Coronary artery (tissue), 2 donors: ENCODE measurements at places on chromosomes 1 and 21.

- DNase-seq: no peak
Observed at GRCh38 chr1:177216587-177217202, 45.9 kb downstream of the BRINP2 start.

DNA sequence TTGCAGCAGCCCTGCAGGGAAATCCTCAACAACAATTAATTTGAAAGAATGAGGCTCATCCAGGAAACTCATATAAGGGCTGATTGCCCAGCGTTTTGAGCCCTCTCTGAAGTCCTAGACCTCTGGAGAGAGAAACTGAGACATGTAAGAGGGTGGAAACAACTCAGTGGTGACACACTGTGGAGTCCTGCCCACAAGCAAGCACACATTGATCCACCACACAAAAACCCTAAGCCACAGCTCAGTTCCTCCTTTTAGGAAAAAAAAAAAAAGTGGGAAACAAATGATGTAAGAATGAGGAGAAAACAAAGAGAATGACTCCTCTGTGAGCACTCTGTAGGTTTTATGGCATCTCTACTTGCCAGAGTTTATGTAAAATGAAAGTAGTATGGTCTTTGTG is 22.9 kb upstream of the PLA2G5 start:
- no peak for DNase-seq

- DNase-seq: no peak
Observed at GRCh38 chr1:37310064-37310463, 164.3 kb upstream of the ZC3H12A start.

DNA sequence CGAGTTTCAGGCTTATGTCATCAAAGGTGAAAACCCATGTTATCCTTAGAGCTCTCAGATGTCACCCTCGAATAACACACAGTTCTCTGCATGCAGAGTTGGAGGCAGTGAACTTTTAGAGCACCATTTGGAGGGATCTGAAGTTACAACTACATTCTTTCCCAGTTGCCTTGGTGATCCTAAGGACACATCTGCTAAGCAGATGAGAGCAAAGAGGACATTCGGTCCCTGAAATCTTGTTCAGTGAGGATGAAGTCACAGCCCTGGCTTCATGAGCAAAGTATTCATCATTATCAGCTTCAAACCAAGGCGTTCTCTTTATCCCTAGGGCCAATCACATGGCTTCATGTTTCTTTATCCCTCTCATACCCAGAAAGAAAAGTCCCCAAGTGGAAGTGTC is 23.1 kb upstream of the MCOLN2 start:
- DNase-seq: no peak

DNA sequence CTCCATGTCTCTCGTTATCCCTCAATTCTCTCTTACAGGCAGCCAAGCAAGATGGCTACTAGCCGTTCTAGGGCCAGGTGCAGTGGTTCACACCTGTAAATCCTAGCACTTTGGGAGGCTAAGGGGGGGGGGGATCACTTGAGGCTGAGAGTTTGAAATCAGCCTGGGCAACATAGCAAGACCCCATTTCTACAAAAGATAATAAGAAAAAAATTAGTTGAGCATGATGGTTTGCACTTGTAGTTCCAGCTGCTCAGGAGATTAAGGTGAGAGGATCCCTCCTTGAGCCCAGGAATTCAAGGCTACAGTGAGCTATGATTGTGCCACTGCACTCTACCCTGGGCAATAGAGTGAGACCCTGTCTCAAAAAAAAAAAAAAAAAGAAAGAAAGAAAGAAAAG is 80.4 kb downstream of the NKAIN1 start:
- no peak for DNase-seq
